ENCODE measurements at places on chromosomes 7 and 10.
A peak's percentile ranks its signal among the peaks of the same experiment; 100 is the strongest.

DNA sequence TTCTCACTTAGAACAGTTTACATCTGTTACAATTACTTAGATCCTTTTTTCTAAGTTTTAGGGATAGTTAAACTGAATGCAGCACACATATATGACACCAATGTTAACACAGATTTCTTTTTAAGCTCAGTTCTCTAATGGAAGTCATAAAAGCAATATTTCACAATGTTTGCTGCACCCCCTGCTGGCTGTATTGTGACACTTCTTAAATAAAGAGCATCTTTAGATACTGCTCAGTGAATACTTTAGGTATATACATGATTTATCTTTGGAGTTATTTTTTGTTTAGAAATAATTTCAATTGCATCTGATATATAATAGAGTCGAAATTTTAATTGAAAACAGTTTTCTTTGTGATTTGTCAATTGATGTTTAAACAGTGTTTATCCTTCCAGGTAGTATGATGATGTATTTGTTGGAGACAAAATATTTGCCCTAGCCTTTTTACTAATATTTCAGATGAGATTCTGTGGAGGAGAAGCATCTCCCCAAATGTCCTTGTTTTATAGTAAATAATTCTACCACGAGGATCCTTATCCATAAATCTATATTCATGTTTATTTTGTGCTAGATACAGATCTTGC is 174.4 kb downstream of the ST7 start:
- peak; percentile 33 for DNase-seq

DNA sequence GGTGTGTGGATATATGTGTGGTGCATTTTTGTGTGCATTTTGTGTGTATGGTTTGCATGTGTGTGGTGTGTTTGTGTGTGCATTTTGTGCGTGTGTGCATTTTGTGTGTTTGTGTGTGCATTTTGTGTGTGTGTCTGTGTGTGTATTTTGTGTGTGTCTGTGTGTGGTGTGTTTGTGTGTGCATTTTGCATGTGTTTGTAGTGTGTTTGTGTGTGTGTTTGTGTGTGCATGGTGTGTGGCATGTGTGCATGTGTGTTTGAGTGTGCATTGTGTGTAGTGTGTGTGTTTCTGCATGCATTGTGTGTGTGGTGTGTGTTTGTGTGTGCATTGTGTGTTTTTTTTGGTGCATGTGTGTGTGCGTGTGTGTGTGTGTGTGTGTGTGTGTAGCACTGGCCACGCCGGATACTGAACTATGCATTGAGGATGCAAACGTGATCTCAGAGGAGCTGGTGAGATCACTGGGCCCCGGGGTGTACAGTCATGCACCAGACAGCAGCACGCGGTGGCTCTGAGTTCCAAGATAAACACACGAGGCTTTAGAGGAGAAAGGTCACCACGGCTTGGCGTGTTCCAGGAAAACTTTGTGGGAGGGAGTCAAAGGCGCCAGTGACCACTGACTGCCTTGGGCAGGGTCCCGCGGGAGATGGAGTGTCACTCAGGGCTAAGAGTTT is 106.6 kb upstream of the SHH start:
- DNase-seq, result no peak

- DNase-seq, result no peak
Measured at GRCh38 chr10:89783406-89783805, 82.0 kb downstream of the KIF20B start.

GRCh38 chr7:15954671-15955354 is 268.3 kb upstream of the MEOX2 start:
- DNase-seq, result no peak

- no peak for DNase-seq
Measured at GRCh38 chr7:46321556-46322205, 400.6 kb upstream of the IGFBP3 start.

DNA sequence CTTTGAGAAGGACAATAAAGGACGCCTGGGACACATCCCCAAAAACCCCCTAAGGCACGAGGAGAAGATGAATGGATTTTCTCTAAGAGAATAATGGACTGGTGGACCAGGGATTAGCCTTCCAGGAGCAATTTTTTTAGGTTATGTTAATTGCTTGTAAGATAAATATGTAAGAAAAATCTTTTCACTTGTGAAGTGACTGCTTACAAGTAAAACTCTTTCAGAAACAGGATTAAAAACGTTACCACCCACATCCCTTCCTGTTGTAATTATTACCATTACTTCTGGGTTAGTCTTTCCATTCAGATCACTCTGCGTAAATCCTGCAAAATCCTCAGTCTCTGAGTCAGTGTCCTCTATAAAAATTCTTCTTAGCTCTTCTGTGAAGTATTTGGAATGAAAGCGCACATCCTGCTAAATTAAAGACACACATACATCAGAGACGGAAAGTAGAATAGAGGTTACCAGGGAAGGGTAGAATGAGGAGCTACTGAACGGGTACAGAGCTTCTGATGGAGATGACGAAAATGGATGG is 34.3 kb downstream of the CDCA7L start:
- no peak for DNase-seq
